ENCODE measurements at places on chromosomes 11 and 22.

DNA sequence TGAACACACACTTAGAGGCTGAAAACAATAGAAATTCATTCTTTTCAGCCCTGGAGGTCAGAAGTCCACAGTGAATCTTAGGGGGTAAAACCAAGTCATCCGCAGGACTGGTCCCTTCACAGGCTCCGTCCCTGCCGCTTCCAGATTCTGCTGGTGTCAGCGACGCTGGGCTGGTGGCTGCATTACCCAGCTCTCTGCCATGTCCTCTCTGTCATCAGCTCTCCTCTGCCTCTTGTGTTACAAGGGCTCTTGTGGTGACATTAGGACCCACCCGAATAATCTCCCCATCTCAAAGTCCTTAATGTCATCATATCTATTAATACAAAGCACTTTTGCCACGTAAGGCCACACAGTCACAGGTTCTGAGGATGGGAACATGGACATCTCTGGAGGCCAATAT is 47.7 kb upstream of the ANO1 start:
- DNase-seq = no peak

DNA sequence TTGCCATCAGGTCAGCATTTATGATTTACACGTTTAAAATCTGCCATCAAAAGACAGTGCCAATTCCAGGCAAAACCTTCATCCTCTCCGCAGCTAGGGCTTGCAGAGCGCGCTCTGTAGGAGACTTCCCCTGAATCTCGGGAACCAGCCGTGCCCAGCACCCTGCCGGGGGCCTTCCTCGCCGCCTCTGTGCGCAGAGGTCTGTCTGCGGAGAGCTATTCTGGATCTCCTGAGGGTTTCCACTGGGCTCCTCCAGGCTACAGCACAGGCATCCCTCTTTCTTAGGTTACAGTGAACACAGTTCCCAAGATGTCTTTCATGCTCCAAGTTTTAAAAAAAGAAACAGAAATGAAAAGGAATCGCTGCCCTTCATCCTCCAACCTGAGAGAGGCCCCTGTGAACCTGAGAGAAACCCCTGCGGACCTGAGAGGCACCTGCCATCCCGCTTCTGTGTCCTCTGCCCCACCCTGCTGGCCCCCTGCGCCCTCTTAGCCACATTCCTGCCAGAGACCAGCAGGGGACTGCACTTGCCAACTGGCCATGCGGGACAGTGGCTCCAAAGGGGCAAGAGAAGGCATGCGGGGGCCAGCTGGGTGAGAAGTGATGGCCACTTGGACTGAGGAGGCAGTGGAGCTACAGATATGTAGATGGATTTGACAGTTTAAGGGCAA is 16.1 kb downstream of the TP53AIP1 start:
- no peak for DNase-seq

GRCh38 chr22:33116841-33117547 is 58.8 kb upstream of the SYN3 start:
- no peak for DNase-seq

DNA sequence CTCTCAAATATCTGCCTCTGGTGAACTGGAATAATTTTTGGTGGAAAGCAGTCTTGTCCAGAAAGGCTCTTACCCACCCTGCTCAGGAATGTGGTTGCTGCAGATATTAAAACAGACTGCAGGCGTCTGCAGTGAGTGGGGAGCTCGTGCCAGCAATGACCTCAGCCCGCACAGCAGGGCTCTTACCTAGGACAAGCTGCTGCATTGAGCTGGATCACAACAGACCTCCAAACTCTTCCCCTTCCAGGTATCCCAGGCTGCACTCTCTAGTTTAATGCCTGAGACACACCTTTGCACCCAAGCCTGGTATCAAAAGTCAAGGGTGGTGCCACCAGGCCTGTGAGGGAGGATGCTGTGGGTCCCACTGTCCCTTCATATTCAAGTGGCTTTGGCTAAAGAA is 69.7 kb upstream of the CDON start:
- DNase-seq = no peak

DNA sequence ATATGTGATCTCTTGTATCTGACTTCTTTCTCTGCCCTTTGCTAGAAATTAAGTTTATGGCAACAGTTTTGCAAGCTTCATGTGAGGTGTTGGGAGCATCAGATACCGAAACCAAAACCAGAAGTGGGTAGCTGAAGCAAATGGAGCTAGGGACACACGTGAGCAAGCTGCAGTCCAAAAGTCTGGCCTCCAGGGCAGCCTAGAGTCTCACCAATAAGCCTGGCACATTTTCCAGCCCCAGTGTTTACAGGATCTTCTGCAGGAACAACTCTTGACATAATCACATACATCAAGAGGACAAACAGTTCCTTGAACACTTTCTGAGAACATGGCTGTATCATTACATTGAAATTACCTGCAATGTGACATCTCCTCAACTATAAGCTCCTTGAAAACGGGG is 114.1 kb downstream of the LARGE1 start:
- no peak for DNase-seq

GRCh38 chr11:37264783-37265182 is 666.7 kb upstream of the RAG2 start:
- no peak for DNase-seq

DNA sequence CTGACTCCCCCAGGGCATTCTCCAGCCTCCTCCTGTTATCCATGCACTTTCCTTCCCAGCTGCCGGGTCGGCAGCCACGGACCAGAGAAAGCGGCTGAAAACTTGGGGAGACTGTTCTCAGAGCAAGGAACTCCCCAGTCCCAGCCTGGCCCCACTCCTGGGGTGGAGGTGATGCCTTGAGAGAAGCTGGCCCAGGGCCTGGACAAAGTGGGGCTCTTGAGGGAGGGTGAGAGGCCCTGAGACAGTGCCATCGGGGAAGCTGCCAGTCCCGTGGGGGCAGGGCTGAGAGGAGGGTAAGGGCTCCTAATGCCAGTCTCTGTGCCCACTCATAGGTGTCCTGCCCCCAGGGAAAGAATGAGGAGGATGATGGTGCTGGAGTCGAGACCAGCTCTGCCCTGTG is 53.8 kb downstream of the FLRT1 start:
- DNase-seq = no peak

DNA sequence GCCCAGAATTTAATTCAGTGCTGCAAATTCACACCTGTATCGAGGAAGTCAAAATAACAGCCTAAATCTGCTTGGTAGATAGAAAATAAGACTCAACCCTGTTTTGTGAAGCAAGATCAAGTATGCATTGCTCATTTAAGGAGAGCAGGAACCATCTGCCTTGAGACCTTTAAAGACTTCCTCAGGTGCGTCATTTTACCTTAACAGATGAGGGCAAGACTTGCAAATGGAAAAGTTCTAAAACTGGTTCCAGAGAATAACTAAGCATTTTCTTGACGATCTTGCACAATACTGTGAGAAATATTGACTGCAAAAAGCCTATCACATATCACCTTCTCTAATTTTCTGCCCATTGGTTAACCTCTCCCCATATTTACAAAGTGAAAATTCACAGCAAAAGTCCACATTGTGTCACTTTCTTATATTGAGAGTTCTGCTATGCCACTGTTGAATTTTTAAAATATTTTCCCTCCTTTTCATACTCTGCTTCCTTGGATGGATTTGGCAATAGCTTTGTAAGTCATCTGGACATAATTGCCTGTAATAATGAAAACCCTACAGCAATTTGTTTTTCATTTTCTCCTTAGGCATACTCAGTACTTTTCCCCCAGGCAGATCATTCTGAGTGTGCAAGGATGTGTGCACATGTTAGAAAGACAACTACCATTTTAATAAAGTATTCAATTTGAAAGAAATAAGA is 234.2 kb downstream of the AASDHPPT start:
- DNase-seq = peak; percentile 59

GRCh38 chr11:73177778-73178539 is 35.8 kb upstream of the FCHSD2 start:
- peak; percentile 90 for DNase-seq

- DNase-seq = no peak
These were observed 25.5 kb downstream of the KCNJ5 start for GRCh38 chr11:128916681-128917080.

GRCh38 chr22:21938906-21939305 is 13.7 kb downstream of the PPM1F start:
- DNase-seq = no peak

DNA sequence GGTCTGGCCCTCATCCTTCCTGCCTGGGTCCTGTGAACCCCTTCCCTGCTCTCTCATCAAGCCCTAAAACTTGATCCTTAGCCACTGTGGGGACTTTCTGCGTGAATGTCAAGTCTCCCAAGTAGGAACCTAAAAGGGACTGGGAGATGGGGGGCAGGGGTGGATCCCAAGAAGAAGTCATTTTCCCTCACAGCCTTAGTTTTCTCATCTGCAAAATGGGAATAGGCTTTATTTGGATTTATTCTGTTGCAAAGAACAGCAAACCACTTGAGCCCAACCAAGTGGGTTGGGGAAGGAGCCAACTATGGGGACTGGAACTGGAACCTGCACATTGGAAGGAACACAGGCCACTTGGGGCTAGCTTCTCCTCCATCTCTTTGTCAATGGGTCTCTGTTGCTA is 36.8 kb downstream of the NEU3 start:
- no peak for DNase-seq

DNA sequence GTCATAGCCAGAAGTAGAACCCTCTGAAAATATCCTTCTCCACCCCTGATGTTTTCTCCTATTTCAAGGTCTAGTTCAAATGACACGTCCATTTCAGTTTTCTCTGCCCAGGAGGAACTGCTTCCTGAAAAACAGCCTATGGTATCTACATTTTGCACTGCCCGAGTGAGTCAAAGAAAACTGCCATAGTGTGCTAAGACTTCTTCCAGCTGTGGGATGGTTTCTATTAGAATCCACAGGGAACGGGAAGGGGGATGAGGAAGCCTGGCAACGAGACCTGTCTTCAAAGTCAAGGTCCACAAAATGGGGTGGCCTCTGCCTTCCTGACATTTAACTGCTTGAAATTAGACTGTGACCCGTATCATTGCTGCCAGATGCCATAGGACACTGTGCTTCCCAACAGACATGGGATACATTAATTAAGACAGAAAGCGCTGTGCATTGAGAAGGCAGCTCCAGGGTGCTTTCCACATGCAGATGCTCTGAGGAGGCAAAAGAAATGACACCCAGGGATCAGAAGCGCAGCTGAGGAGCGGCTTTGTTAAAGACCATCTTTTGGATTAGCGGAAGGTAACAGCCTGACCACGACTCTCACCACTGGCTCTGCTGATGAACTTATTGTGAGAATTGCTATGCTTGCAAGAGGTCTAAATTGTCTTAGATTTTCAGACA is 39.4 kb upstream of the NUP50 start:
- peak; percentile 4 for DNase-seq

All from fibroblast of skin of scalp (primary cell).